Iris pigment epithelial cell (primary cell): ENCODE measurements at places on chromosomes 7 and 10.
A peak's percentile ranks its signal among the peaks of the same experiment; 100 is the strongest.

DNA sequence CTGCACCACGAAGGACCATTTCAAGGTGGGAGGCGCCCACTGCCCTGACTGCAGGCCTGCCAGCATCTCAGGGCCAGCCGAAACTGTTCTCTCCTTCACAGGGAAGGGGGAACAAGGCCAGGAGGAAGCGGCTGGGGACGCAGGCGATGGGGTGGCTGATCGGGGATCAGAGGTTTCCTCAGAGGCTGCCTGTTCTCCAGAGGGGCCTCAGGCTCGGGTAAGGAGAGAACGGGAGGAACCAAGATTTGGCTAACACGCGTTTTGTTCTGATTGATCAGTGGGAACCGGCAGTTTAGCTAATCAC is 87.9 kb downstream of the DIP2C start:
- DNase-seq: no peak

DNA sequence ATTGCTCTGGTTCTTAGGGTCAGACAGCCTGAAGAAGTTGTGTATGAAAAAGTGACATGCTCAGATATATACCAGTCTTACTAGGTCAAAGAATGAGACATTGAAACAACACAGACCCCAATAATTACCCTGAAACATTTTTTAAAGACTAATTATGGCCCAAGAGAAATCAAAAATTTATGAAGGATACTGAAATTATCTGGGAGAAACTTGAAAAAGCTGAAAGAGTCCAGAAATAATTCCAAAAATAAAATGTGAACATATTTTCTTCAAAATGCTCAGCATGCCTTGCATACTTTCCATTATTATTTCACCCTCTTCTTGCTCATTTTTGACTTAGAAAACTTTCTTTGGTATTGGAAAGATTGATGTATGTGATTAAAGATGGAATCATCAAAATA is 198.9 kb upstream of the CCDC6 start:
- no peak for DNase-seq

GRCh38 chr10:100157156-100157555 is 28.7 kb downstream of the ERLIN1 start:
- DNase-seq: no peak

DNA sequence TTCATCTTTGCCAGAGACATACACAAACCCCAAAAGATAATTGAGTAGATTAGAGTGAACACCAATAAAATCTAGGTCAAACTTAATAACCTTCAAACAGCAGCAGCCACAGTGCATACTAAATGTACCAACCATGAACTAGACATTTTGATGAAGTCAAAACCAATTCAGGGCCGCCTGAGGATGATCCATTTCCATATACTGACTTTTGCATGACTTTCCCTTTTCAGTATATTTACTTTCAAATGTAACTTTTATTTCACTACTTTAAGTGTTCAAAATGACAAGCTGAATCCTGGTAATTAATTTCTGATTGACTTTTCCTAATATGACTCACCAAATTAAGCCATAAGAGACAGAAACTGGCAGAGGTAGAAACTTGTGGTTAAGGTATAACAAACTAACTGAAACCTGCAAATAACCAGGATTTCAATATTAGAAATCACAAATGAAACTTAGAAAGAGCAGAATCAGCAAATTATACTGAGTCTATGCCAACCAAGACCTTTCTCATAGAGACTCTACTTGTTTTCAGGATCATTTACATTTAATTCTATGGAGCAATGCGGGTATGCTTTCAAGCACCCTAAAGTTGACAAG is 171.9 kb upstream of the LRRN3 start:
- no peak for DNase-seq

DNA sequence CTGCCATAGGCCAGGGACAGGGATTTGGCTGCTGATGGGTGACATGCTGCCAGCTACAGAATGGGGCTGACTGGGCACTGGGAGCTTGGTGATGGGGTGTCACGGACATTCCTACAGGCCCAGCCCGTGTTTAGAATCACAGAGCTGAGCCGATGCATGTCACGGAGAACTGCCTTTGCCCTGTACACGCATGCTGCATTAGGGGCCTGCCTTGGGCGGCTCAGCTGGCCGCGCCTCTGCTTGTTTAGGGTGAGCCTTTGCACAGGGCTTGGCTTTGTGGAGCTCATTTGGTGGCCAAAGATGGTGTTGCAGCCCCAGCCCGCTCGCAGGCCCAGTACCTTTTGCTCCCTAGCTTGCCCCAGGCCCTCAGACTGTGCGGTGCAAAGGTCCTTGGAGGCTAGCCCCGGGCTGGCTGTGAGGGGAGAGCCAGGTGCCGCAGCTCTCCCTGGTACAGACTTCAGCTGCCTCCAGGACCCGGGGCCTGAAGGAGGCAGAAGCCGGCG is 108.4 kb upstream of the BTBD16 start:
- DNase-seq: no peak

DNA sequence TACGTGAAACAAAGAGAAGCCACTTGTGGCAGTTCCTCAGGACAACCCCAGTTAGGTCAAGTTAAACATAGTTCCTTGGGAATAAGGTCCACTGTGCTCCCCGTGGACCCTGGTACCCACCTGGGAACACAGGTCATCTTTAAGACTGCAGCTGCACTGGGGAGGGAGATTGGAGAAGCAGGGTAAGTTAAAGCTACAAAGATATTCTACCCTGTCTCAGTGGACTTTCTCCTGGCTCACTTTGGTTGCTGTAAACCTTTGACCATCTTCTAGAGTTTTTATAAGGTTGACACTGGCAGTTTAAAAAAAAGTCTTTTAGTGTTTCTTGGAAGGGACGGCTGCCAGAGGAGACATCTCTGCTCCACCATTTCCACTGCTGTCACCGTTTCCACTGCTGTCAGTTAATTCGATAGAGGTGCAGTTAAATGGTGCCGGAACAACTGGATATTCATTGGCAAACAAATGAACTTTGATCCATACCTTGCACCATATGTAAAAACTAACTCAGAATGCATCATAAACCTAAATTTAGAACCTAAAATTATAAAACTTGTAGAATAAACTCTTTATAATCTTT is 42.5 kb downstream of the LMTK2 start:
- no peak for DNase-seq

- no peak for DNase-seq
These were observed 67.6 kb downstream of the INSIG1 start for GRCh38 chr7:155365146-155365874.

DNA sequence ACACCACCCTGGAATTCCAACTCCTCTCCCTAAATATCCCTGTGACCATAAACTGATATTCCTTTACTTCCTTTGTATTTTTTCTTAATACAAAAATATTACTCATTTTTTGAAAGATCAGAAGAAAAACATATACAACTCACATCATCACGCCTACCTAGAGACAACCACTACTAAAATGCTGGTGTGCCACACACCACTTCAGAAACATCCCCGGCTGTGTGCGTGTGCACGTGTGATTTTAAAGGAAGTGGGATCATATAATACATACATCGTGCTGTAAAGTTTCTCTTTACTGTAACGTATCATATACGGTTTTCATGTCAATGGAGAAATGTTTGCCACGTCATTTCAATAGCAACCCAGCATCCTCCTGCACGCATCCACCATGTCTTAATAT is 76.5 kb downstream of the ITIH5 start:
- no peak for DNase-seq

DNA sequence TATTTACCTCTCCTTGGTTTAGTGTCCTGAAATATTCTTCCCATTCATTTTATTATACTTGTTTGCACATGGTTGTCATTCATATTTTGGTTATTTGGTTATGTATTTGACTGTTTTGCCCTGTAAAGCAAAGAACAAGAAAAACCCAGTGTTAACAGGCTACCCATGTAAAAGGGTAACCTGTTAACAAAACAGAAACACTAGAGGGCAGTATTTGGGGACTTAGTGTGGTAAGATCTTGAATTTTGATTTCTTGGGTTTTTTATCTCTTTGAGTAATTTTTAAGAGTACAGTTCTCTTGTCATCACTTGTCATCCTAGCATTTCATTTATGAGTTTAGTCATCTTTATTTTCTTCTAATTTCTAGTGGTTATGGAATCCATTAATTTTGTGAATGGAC is 51.3 kb downstream of the POLL start:
- DNase-seq: peak; percentile 21
